Mesendoderm (in vitro differentiated cells): ENCODE measurements at places on chromosomes 5 and 9.
A peak's percentile ranks its signal among the peaks of the same experiment; 100 is the strongest.

GRCh38 chr9:4964540-4964939 lies 20.5 kb upstream of the JAK2 start:
- DNase-seq, result no peak

DNA sequence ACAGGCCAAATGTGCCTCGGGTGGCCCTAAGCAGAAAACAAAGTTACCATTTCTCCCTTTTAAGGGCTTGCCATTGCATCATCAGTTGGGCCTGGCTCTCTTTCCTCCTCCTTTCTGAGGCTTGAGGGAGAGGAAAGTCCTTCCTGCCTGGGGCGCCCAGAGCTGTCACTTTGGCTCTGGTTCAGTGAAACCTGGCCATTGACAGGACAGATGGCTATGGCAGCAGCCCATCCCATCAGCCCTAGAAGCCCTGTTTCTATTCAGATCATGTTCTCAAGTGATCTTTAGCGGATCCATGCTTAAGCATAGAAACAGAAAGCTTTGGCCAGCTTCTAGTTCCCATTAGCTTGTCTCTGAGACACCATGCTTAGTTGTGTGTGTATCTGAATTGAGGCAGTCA lies 293.4 kb downstream of the YTHDC2 start:
- DNase-seq, result peak; percentile 58

DNA sequence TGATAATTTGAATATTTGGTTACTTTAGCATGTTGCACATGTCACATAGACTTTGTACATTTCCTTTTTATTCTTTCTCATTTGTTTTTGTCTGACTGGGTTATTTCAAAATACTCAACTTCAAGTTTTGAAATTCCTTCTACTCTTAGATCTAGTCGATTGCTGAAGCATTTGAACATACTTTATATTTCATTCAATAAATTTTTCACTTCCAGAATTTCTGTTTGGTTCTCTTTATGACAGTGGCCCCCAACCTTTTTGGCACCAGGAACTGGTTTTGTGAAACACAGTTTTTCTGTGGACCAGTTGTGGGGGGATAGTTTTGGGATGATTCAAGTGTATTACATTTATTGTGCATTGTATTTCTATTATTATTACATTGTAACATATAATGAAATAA lies 119.8 kb downstream of the COX7C start:
- no peak for DNase-seq

DNA sequence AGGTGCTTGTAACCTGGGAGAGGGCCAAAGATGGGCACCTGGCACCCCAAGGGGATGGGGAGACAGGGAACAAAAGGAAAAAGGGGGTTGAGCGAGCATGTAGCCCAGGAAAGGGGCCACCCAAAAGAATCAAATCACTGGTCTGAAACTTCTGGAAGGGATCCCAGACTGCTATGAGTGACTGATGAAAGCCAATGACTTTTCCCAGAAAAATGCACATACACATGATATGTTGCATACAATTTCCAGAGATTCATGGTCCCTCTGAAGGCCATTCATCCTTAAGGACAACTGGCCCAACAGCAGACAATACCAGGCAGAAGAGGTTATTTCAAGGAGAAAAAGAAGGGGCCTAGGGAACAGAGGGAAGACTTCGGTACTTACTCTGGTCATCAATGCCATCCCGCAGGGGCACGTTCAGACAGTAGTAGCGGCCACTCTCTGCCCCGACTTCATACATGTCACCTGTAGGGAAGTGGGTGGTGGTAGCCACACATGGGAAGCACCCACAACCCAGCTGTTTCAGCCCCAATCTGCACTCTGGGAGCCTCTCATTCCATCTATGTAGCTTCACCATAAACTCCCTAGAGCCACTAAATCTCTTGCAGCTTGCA lies 8.4 kb downstream of the HDAC3 start:
- no peak for DNase-seq

GRCh38 chr9:114105236-114105635 lies 6.1 kb upstream of the KIF12 start:
- DNase-seq, result no peak

DNA sequence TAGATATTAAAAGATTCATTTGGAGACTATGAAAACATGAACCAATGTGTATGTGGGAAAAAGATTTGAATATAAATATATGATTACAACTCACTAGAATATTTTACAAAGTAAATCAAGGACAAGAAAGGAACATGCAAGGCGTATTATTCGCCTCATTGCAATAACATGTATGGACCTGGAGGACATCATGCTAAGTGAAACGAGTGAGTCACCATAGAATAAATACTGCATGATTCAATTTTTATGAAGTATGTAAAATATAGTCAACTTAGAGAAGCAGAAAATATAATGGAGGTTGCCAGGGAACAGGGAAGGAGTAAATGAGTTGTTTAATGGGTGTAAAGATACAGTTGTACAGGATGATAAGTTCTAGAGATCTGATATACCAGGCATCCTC lies 4.9 kb downstream of the TXNDC8 start:
- no peak for DNase-seq
